ENCODE measurements at places on chromosomes 5 and 9. TPM values are rescaled to one million over a fixed set of nuclear protein-coding genes. Genes with fewer than 3 reads are reported as not detected.

GRCh38 chr5:160488394-160489325 is 67.0 kb downstream of the PTTG1 start:
- H3K36me3 ChIP-seq, result no peaks in the 10 kb centered on the region
- no peak overlapping the region for H3K27ac ChIP-seq
- DNase-seq, result no peak
- no peak overlapping the region for H3K4me3 ChIP-seq

ECM2 gene
- 65.6 TPM for total RNA-seq

GARIN3 gene
- not detected for total RNA-seq

KCNV2 gene
- not detected for total RNA-seq

ADGRD2 gene
- total RNA-seq, result not detected

DNA sequence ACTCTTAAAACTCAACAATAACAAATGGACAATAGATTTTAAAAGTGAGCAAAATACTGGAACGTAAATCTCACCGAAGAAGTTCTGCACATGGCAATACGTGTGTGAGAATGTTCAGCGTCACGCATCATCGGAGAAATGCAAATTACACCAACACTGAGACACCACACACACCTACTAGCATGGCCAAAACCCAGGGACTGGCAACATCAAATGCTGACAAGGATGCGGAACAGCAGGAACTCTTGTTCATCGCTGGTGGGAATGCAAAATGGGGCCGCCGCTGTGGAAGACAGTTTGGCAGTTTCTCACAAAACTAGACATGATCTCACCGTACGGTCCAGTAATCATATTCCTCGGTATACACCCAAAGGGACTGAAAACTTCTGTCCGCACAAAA is 21.6 kb upstream of the CLPTM1L start:
- DNase-seq, result peak; percentile 9
- no peaks in the 10 kb centered on the region for H3K4me1 ChIP-seq
- no peaks in the 10 kb centered on the region for H3K27me3 ChIP-seq
- H3K27ac ChIP-seq, result no peak overlapping the region
- H3K4me3 ChIP-seq, result no peak overlapping the region
- no peaks in the 10 kb centered on the region for H3K36me3 ChIP-seq

DNA sequence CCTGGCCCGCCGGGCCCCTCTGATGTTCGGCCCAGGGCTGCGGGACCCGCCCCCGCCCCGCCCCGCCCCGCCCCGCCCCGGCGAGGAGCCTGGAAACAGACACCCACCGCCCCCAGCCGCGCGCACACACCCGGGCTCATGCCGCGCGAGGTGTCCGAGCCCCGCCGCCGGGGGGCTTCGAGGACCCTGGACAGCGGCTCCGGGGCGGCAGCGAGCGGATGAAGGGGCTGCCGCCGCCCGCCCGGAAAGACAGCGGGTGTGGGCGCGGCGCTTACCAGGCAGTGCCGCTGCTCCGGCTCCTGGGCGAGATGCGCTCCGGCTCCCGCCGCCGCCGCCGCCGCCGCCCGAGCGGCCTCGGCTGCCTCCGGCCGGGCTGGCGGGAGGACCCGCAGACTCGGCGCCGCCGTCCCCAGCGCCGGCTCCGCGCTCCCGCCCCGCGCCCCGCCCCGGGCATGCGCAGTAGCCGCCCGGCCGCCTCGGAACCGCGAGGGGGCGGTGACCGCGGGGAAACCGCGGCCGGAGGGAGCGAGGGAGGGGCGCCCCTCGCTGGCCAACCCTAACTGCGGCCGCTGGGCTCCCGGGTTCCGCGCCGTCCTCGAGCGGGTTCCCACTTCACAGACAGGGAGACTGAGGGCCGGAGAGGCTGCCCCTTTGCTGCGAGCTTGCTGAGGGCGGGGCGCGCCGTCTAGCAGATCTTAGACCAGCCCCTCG is at the start of gene GPRIN1:
GPRIN1 (minus strand) TSS at position 433 of the 711 bp plus-strand sequence. CDS start 10,322 bp downstream, outside the sequence.
- no peak within 1 kb of the TSS for H3K27ac ChIP-seq
- H3K4me1 ChIP-seq, result no peaks in the 10 kb centered on the region
- DNase-seq, result peak; percentile 85
- no peaks in the 10 kb centered on the region for H3K27me3 ChIP-seq
- H3K4me3 ChIP-seq, result peak within 1 kb of the TSS; percentile 53

GRCh38 chr9:88528080-88528790 is 6.7 kb upstream of the NXNL2 start:
- no peaks in the 10 kb centered on the region for H3K27me3 ChIP-seq
- H3K27ac ChIP-seq, result no peak overlapping the region
- H3K4me1 ChIP-seq, result no peaks in the 10 kb centered on the region
- no peaks in the 10 kb centered on the region for H3K36me3 ChIP-seq
- no peak overlapping the region for H3K4me3 ChIP-seq
- DNase-seq, result peak; percentile 15

CKS2 gene
- 8.9 TPM for total RNA-seq

Measured in aorta (tissue), 5 donors.